ENCODE measurements at places on chromosomes 1 and 21. TPM values are rescaled to one million over a fixed set of nuclear protein-coding genes. Genes with fewer than 3 reads are reported as not detected.

ELAVL4 gene
- not detected for total RNA-seq

NMNAT2 gene
- total RNA-seq: 0.23 TPM

TMEM61 gene
- 3.0 TPM for total RNA-seq

DNA sequence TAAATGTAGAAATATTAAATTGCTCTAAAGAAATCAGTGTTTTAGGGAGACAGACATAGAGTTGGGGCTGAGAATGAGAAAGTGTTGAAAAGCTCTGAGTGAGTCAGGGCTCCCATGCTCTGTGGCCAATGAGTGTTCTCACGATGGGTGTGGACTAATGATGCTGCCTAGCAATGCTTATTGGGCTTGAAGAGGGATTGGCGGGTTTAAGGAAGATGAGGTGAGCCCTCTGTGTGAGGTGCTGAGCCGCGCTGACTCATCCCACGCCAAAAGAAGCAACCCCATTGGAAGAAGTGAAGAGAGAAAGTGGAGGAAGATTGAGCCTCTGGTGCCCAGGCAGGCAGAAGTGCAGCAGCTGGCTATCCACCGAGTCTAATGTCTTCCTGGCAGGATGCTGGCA, 65.1 kb upstream of the DPT start:
- no peak for DNase-seq
